Cerebellar nuclear complex (tissue), 1 donor: ENCODE measurements at places on chromosomes 3 and 15.

DNA sequence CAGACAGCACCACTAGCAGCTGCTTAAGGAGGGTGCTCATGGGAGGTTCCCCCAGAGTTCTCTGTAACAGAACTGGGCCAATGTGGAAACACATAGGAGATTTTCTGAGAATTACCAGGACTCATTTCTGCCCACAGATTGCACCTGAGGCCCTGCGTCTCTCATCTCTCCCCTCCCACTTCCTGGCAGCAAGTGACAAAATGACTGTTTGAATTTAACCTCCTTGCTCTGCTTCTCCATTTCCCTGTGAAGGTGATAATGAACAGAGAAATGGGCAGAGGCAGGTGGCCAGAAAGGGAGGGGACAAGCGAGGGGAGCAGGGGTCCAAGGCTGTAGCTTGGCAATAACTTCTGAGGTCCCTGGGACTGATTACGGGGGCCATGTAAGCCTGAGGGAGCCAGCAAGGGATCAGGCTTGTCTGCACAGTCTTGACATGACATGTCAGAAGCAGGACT is 8.0 kb downstream of the EPHB1 start:
- no peak for DNase-seq

DNA sequence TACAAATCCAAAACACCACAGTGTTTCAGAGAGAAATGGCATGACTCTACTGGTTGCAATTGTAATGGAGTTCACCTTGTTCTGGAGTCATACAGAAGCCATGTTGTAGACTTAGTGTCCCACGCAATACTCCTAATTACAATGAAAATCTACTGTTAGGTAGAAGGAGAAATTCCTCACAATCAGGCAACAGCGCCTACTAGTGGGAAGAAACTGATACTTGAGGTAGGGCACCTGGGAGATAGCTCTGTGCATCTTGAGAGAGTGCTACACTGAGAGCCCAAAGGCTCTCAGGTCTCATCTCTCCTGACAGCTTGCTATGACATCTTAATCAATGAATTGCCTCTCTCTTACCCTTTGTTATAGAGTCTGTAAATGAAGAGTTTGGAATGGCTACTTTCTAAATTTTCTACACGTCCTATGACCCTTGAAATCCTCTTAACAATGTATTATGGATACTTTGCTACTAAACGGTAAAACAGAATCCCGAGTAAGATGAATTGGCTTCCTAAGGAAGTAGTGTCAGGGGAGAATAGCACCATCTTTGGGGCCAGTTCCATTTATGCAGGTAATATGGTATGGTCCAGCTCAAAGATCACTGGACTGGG is 422.7 kb upstream of the TPRG1 start:
- DNase-seq: no peak

GRCh38 chr3:136979684-136980083 is 21.9 kb downstream of the IL20RB start:
- DNase-seq: no peak

GRCh38 chr3:109336291-109336861 is 970 bp downstream of the DPPA4 start:
- DNase-seq: no peak

GRCh38 chr3:171353423-171353822 is 106.8 kb downstream of the TNIK start:
- DNase-seq: no peak

GRCh38 chr15:92599394-92599970 is 56.1 kb downstream of the FAM174B start:
- DNase-seq: no peak
